ENCODE measurements at places on chromosomes 13 and 19.

GRCh38 chr19:3707868-3708206, 347 bp upstream of the TJP3 start:
- DNase-seq: no peak

GRCh38 chr13:20387441-20387971, 138.2 kb downstream of the CRYL1 start:
- DNase-seq: no peak

- DNase-seq: no peak
Measured at GRCh38 chr19:8526345-8527091, 12.6 kb upstream of the ZNF414 start.

- DNase-seq: no peak
Measured at GRCh38 chr19:10861103-10861651, 10.2 kb upstream of the CARM1 start.

DNA sequence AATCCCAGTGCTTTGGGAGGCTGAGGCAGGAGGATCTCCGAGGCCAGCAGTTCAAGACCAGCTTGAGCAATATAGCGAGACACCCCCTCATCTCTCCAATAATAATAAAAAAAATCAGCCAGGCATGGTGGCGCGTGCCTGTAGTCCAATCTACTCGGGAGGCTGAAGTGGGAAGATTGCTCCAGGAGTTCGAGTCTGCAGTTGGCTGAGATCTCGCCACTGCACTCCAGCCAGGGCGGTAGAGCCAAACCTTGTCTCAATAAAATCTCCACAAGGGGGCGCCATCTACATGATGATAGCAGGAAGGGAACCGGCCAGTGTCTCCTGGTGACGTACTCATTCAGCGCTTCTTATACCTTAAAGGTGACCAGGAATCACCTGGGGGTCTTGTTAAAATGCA, 13.6 kb upstream of the C5AR1 start:
- peak; percentile 62 for DNase-seq

DNA sequence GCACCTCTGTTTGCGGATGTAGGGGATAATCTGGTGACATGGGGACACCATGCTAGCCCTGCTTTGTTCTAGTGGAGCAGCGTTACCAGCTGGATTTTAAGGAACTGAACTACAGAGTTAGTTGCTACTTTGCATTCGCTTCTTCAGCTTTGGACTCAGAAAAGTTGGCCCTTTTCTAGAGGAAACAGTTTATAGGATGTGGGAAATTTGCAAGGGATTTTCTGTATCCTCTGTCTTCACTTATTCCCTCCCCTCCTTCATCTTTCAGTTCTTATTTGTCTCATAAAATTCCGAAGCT, 2.1 kb downstream of the GATAD2A start:
- no peak for DNase-seq

- DNase-seq: no peak
Measured at GRCh38 chr19:13083008-13083404, 19.7 kb downstream of the LYL1 start.

All from activated CD4-positive, alpha-beta T cell treated with anti-CD3 and anti-CD28 coated beads for 24 hours (primary cell).